Neural progenitor cell (in vitro differentiated cells): ENCODE measurements at places on chromosomes 16 and 17.

DNA sequence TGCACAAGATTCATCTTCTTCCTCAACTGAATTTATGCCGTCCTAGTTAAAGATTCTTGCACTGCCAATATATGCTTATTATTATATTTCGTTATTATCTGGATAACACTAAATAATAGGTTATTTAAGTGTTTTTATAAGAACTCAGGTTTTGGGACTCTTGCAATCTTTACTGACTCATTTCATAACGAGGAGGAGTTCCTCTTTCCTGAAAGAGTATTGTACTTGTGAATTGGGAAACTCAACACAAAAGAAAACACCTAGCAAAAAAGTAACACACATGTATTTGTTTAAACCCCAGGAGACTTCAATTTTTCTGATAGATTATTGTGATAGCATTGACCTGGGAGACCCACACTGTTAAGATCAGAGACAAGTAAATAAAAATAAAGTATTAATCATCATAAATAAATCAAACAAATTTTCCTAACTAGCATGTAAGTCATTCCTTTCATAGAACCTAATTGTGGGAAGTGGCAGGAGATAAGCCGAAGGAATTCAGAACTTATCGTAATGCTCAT is 505.8 kb downstream of the KCNJ2 start:
- no peaks in the 10 kb centered on the region for H3K36me3 ChIP-seq
- H3K27ac ChIP-seq, result no peak overlapping the region

DNA sequence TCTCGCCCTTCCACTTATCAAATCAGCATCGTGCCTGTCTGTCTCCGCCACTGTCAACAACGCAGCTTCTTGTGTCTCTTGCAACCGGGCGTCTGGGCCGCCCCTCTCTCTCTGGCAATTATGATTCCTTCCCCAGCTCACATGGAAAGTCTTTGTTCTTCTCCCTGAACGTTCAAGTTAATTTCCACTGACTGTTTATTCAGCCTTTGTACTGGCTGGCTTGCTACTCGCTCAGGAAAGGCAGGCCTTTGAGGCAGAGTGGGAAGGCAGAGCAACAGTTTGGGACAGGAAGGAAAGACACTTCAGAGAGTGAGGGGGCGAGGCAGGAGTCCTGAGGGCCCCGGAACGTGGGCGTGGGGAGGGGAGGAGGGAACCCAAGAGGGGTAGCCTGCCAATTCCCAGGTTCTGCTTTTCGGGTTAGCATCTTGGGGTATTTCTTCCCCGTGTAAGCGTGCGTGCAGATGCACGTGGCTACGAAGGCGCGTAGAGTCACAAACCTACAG is 50.8 kb downstream of the AKAP1 start:
- H3K27ac ChIP-seq, result peak overlapping the region; percentile 14
- DNase-seq, result no peak
- no peaks in the 10 kb centered on the region for H3K36me3 ChIP-seq
- no peaks in the 10 kb centered on the region for H3K27me3 ChIP-seq

DNA sequence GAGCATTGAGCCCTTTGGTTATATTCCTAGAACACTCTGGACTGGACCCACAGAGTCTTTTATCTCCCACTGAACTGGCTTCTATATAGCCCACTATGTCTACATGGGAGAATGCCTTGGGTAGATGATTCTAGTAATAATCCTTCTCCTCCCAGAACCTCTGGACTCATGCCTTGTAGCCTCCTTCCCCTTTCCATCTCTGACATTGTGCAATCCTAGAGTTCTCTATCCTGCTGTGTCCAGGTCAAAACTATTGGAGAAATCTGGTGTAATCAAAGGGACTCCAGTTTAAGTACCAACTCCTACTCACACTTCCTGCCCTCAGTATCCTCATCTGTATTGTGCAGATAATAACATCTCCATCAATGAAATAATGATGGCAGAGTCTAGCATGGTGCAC is 9.1 kb downstream of the RCVRN start:
- H3K27me3 ChIP-seq, result peaks cover 3% of the 10 kb centered on the region
- H3K4me1 ChIP-seq, result peaks cover 19% of the 10 kb centered on the region
- H3K36me3 ChIP-seq, result no peaks in the 10 kb centered on the region
- no peak overlapping the region for H3K4me3 ChIP-seq
- no peak for DNase-seq
- no peak overlapping the region for H3K27ac ChIP-seq

GRCh38 chr17:2060681-2061440 is 6.0 kb downstream of the HIC1 start:
- H3K4me1 ChIP-seq, result peaks cover 7% of the 10 kb centered on the region
- H3K27ac ChIP-seq, result no peak overlapping the region
- no peak for DNase-seq
- H3K27me3 ChIP-seq, result peaks cover 68% of the 10 kb centered on the region

DNA sequence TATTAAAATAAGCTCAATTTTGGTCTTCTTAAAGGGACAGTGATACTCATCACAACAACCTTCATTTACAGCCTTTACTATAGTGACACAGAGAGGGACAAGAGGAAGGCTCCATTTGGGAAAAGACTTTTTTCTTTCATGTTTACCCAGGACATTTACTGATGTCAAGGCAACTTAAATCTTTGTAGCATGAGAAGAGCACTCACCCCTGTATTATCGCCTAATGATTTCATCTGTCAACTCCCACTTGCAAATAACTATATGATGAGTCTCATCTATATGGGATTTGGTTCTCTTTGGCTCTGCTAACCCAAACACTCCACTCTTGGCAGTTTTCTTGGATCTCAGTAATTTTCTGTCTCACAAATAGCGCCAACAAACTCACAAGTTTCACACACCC is 24.1 kb downstream of the BLMH start:
- H3K4me1 ChIP-seq, result no peaks in the 10 kb centered on the region
- no peak for DNase-seq
- H3K27ac ChIP-seq, result no peak overlapping the region
- H3K4me3 ChIP-seq, result no peak overlapping the region
- no peaks in the 10 kb centered on the region for H3K27me3 ChIP-seq
- peaks cover 13% of the 10 kb centered on the region for H3K36me3 ChIP-seq

DNA sequence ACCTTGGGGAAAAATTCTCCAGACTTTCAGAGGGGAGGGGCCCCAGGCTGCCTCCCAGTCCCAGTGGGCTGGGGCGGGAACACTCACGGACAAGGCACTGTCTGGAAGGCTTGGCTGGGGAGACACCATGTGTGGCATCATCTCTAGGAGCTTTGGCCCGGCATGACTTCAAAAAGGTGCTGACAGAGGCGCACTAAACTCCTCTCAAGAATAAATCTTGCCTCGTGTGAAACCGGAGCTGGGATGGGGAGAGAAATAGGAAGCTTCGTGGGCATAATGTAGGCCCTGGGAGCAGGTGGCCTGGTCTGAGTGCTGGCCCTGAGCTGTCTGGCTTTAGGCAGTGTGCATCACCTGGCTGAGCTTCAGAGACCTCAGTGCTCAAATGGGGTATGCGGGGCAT is 5.7 kb downstream of the WSCD1 start:
- no peak for DNase-seq
- peaks cover 9% of the 10 kb centered on the region for H3K27me3 ChIP-seq
- peaks cover 48% of the 10 kb centered on the region for H3K4me1 ChIP-seq
- no peak overlapping the region for H3K4me3 ChIP-seq

DNA sequence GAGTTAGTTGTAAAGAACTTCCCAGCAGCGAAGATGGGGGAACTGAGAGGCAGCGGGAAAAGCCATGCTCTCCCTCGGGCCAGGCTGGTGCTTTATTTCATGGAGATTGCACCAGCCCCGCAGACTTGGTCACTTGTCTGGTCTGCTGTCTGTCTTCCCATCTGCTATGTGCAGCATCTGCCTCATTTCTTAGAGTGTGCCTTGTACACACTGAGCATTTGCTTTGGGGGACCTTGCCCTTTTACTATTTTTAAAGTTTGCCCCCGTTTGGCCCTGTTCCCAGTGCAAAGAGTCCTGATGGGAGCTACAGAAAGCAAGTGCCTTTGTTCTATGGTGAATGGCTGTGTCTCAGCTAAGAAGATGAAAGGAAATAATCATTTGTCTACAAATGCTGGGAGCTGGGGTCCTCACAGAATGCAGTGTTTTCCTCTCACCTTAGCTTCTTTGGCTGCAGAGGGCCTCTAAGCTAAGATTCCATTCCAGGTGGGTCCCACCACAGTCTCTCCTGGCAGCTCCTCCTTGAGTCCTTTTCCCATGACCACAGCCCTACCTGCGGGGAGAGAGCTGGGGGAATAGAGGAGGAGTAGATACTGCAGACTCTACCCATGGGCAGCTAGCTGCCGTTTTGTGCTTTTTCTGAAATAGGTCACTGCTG is 25.1 kb upstream of the CNOT1 start:
- H3K36me3 ChIP-seq, result no peaks in the 10 kb centered on the region
- H3K27ac ChIP-seq, result no peak overlapping the region
- no peak for DNase-seq
- H3K4me1 ChIP-seq, result peaks cover 2% of the 10 kb centered on the region
- H3K4me3 ChIP-seq, result no peak overlapping the region

GRCh38 chr16:89843409-89844350 is 15.4 kb downstream of the SPIRE2 start:
- no peak overlapping the region for H3K27ac ChIP-seq
- no peaks in the 10 kb centered on the region for H3K27me3 ChIP-seq
- H3K36me3 ChIP-seq, result no peaks in the 10 kb centered on the region
- H3K4me1 ChIP-seq, result no peaks in the 10 kb centered on the region
- no peak for DNase-seq
- no peak overlapping the region for H3K4me3 ChIP-seq

GRCh38 chr17:61399131-61400065 is at the start of gene TBX2:
TBX2 (plus strand) TSS chr17:61399843; CDS start chr17:61400177, 334 bp downstream.
- peaks cover 19% of the 10 kb centered on the region for H3K4me1 ChIP-seq
- H3K27me3 ChIP-seq, result peaks cover 100% of the 10 kb centered on the region
- peak within 1 kb of the TSS; percentile 52 for H3K4me3 ChIP-seq
- no peaks in the 10 kb centered on the region for H3K36me3 ChIP-seq
- H3K27ac ChIP-seq, result no peak within 1 kb of the TSS

GRCh38 chr17:80843741-80844156 is 147.9 kb upstream of the CHMP6 start:
- H3K27me3 ChIP-seq, result no peaks in the 10 kb centered on the region
- no peak for DNase-seq
- H3K27ac ChIP-seq, result no peak overlapping the region
- H3K36me3 ChIP-seq, result no peaks in the 10 kb centered on the region
- peaks cover 15% of the 10 kb centered on the region for H3K4me1 ChIP-seq

DNA sequence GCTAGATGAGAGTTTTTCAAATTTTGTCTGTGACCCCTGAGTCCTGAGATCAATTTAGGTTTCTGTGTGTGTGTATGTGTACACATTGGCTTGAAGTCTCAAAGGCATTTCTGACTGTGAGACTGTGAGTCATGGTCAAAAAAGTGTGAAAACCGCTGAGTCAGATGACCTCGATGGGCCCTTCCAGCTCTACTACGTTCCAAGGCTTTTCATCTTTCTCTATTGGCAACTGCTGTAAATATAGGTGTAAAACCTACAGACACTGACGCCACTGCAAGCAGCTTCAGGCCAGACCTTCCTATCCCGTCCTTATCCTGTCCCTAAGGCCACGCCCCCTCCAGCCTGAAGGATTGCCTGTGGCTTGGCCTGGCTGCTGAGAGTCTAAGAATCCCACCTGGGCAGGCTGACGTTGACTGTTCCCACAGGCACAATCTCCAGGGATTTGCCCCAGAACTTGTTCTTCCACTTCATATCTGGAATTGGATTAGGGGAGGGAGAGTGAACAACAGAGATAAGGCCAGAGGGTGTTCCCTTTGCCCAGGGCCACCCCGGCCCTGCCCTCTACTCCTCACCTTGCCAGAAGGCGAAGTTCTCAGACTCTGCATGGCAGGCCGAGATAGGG is 11.3 kb downstream of the OSBPL7 start:
- no peaks in the 10 kb centered on the region for H3K27me3 ChIP-seq
- H3K4me3 ChIP-seq, result no peak overlapping the region
- no peak overlapping the region for H3K27ac ChIP-seq
- no peaks in the 10 kb centered on the region for H3K36me3 ChIP-seq

GRCh38 chr17:43900858-43901754 is 6.2 kb downstream of the MPP2 start:
- H3K27ac ChIP-seq, result no peak overlapping the region
- H3K27me3 ChIP-seq, result no peaks in the 10 kb centered on the region
- peaks cover 47% of the 10 kb centered on the region for H3K4me1 ChIP-seq
- no peaks in the 10 kb centered on the region for H3K36me3 ChIP-seq
- peak; percentile 18 for DNase-seq

DNA sequence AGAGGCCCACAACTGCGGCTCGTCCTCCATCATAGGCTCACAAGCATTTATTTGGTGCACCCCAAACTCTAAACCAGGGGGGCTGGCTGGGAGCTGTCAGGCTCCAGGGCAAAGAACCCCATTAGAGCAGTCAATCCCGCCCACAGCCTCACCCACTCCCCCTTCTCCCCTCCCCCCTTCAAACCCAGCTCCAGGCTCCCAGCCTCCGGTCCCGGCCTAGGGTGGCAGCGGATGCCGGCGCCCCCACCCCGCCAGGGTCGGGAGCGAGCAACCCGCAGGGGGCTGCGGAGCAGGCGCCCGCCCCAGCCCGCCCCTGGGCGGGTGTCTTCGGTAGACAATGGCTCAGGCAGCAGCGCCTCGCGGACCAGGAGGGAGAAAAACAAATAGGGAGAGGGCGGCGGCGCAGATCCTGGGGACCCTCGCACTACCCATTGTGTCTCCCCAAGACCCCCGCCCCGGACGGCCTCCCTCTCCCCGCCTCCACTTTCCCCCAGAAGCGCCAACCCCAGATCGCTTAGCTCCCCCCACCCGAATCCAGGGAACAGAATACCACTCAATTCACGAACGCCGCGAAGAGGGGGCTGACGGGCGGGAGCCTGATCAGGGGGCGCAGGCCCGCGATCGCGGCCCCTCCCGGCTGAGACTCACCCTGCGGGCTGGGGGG is 572 bp downstream of the FAM171A2 start:
- H3K36me3 ChIP-seq, result no peaks in the 10 kb centered on the region
- peak overlapping the region; percentile 94 for H3K4me3 ChIP-seq
- peak; percentile 63 for DNase-seq

- H3K4me1 ChIP-seq, result peaks cover 43% of the 10 kb centered on the region
- no peaks in the 10 kb centered on the region for H3K36me3 ChIP-seq
- H3K27me3 ChIP-seq, result peaks cover 63% of the 10 kb centered on the region
- no peak for DNase-seq
- H3K4me3 ChIP-seq, result no peak overlapping the region
These were observed 153.4 kb upstream of the GSE1 start for GRCh38 chr16:85459529-85460251.

- H3K27ac ChIP-seq, result no peak overlapping the region
- no peak for DNase-seq
- no peaks in the 10 kb centered on the region for H3K36me3 ChIP-seq
- peaks cover 34% of the 10 kb centered on the region for H3K27me3 ChIP-seq
These were observed 4.6 kb downstream of the CNTD1 start for GRCh38 chr17:42803074-42803883.

DNA sequence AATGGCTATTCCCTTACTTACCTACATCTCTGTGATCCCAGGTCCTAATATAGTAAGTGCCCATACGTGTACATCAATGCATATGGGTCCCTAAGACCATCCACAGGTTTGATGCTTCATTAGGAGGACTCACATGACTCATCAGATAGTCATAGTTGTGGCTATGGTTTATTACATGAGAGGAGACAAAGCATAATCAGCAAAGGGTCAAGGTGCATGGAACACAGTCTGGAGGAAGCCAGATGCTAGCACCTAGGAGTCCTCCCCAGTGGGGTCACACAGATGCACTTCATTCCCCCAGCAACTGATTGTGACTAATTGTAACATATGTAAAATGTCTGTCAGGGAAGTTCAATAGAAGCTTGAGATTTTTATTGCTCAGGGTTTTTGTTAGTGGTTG is 42.8 kb downstream of the PHKB start:
- H3K4me3 ChIP-seq, result no peak overlapping the region
- no peaks in the 10 kb centered on the region for H3K4me1 ChIP-seq
- H3K36me3 ChIP-seq, result no peaks in the 10 kb centered on the region
- DNase-seq, result no peak
- no peaks in the 10 kb centered on the region for H3K27me3 ChIP-seq
